ENCODE measurements at places on chromosomes 6 and 20.

- DNase-seq: no peak
Measured at GRCh38 chr20:36717657-36718056, 28.2 kb downstream of the NDRG3 start.

DNA sequence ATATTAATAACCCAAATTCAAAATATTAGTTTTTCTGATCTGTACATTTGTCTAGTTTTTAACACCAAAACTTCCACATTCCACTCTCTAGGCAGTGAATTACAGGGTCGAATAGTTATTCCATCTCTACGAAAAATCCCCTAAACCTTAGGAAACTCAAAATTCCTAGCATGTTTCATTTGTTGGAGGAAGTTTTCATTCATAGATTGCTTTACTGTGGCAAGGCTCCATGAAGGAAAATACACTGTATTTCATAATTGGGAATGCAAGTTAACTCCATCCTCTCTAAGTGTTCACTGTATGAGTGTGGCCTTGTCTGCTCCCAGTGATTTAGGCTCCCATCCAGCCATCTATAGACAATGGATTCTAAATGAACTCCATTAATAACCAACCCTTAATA, 296.1 kb downstream of the TENT5A start:
- DNase-seq: no peak

- DNase-seq: no peak
Measured at GRCh38 chr6:122059918-122060317, 339.5 kb upstream of the HSF2 start.

DNA sequence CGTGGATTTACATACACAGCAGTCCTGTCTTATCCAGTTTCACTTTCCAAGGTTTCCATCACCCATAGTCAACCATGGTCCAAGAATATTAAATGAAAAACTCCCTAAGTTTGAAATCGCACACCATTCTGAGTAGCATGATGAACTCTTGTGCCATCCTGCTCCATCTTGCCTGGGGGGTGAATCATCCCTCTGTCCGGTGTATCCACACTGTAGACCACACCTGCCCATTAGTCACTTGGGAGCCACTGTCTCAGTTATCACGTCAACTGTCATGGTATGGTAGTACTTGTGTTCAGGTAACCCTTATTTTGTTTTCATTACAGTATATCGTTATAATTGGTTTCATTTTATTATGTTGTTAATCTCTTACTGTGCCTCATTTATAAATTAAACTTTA, 38.5 kb downstream of the PTGIS start:
- DNase-seq: no peak

- DNase-seq: no peak
Measured at GRCh38 chr6:37507690-37508421, 8.2 kb upstream of the CCDC167 start.

DNA sequence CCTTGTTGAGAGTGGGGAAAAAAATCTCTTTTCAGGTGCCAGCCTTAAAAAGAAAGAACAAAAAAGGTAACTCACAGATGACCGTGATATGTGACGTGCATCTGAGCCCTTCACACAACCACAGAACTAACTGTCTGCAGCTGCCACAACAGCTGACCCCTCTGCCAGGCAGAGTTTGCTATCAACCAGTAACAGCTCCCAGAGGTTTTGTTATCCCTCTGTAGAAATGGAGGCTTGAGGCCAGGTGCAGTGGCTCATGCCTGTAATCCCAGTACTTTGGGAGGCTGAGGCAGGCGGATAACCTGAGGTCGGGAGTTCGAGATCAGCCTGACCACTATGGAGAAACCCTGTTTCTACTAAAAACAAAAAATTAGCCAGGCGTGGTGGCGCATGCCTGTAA, 42.8 kb downstream of the SLC52A3 start:
- DNase-seq: no peak

DNA sequence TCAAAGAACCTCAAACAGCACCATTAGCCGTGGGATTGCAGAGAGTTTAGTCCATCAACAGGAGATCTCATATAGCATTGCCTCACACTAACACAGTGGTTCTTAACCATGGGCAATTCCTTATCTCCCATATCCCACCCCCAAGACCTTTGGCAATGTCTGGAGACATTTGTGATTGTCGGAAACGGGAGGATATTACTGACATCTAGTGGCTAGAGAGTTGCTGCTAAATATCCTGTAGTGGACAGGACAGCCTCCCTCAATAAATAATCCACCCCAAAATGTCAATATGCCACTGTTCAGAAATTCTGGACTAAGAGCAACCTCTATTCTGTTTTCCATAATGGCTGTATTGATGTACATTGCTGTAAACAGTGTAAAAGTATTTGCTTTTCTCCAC, 210.1 kb upstream of the CCN2 start:
- DNase-seq: no peak

GRCh38 chr6:69958978-69959377, 92.6 kb downstream of the COL19A1 start:
- no peak for DNase-seq

DNA sequence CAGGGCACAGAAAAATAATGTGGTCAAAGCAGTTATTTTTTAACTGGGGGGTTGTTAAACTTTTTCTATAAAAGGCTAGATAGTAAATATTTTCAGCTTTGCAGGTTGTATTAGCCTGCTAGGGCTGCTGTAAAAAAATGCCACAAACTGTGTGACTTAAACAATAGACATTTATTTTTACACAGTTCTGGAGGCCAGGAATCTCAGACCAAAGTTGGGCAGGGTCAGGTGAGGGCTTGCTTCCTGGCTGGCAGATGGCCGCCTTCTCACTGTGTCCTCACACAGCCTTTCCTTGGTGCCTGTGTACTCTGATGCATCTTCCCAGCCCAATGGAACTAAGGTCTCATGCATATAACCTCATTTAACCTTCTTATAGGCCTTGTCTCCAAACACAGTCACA, 294.7 kb downstream of the PTPRT start:
- DNase-seq: no peak

DNA sequence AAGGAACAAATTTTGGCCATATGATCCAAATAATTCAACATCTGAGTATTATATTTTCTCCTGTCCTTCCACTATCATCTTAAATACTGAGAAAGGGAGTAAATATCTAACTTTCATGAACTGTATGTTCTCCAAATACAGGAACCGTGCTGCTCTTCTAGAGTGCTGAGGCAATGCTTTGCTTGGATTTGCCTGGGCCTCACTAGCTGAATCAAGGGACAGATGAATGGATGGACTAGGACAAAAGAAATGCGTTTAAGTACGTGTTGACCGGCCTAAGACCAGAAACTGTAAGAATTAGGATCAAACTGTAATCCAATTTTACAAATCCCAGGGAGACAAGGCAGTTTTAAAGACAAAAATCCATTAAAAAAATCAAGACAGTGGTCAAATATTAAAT, 362.4 kb upstream of the RUNX2 start:
- no peak for DNase-seq

DNA sequence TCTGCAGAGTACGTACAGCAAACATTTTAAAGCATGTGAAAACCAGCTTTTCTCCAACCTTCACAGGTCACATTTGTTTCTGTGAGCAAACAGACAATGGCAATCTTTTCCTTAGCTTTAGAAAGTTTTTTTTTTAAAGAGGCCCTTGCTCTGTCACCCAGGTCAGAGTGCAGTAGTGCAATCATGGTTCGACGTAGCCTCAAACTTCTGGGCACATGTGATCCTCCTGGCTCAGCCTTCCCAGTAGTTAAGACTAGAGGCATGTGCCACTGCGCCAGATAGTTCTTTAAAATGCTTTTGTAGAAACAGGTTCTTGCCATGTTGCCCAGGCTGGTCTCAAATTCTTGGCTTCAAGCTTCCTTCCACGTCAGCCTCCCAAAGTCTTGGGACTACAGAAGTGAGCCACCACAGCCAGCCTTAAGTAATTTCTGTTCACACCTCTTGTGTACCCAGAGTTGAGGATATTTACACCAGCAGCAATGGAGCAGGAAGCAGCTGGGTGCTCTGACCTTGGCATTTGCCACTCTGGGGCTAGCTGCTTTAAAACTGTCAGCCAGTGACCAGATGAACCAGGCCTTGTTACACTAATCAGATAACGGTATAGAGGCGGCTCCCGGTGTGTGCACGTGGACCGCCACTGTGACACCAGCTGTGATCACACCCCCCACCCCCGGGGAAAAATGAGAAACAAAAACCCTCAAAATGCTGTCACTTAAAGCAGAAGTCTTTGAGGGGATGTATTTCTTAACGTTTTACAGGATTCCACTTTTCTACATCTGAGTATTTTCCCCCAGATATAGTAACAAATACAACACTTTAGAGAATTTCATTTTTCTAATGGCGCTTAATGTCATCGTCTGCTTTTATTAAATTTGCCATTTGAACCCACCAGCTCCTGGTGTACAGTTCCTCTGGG, 71.3 kb downstream of the AKAP12 start:
- no peak for DNase-seq

- no peak for DNase-seq
Measured at GRCh38 chr6:68701159-68701558, 66.1 kb downstream of the ADGRB3 start.

DNA sequence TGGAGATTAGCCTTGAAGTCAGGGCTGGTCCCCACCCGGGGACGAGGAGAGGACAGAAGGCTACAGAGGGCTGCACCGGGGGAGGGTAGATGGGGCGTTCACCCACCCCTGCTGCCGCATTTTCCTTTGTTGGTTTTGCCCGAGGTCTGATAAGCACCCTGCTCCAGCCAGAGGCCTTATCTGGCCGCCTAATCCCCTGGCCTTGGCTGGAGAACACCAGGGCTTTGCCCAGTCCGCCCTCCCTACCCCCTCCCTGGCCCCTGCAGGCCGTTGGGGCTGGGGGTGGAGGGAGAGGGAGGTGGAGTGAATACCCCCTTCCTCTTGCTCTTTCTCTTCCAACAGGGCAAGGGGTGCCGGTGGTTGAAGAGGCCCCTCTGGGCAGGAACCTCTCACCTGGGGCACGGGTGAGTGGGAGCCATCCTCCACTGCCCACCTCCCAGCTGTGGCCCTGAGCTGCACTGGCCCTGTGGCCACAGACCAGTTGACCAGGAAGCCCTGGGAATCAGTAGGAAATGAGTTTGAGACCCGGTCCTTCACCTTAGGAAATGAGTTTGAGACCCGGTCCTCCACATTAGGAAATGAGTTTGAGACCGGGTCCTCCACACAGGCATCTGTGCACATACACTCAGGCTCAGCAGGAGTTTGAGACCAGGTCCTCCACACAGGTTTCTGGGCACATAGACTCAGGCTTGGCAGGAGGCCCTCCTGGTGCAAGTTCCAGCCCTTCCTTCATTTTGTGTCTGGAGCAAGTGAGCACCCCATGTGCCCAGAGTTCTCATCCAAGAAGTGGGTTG, 12.0 kb upstream of the GATA5 start:
- DNase-seq: no peak

DNA sequence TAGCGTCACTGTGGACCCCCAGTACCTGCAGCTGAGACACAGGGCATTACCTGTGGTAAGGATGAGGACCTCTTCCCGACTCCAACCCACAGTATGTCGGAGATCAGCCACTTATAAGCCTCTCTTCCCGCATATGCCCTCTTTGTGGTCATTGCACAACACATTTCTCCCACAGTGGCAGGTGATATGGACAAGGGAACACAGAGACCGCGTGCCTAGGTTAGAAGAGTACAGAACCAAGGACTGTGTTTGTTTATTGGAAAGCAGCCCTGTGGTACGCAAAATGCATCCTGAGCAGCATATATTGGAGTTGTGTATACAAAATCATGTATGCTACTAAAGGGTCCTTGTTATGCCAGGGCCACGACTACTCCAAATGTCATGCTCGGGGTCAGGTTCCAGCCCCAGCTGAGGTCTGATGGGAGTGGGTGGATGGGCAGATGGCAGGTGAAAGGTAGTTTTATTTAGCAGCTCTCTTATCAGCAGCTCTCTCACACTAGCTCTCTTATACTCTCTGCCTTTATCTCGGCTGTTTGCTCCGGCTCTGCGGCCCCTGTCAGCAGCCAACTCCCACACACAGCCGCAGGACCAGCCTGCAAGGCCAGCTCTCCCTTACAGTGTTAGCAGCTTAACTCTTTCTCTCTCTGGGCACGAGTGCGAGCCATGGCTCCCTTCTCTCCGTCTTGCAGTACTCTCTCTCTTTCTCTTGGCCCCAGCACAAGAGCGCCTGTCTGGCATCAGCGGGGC, 569.0 kb downstream of the KIF16B start:
- no peak for DNase-seq

DNA sequence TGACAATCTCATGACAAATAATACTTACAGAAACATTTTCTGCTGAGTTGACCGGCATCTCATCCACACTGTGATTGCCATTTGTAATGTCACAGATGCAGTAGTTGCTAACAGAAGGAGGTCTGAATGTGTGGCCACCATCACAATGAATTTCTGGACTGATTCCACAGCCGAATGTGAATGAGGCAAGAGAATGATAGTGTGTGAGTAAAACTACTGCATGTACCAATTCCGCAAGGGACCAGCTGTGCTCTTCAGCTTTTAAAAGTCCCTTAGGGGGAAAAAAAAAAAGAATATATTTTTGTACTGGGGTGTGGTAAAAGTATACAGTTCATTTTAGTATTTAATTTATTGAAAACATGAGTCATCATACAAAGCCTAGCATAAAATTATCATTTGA, 96.2 kb downstream of the SESN1 start:
- no peak for DNase-seq

GRCh38 chr6:4320860-4321259, 185.5 kb upstream of the ECI2 start:
- DNase-seq: no peak

DNA sequence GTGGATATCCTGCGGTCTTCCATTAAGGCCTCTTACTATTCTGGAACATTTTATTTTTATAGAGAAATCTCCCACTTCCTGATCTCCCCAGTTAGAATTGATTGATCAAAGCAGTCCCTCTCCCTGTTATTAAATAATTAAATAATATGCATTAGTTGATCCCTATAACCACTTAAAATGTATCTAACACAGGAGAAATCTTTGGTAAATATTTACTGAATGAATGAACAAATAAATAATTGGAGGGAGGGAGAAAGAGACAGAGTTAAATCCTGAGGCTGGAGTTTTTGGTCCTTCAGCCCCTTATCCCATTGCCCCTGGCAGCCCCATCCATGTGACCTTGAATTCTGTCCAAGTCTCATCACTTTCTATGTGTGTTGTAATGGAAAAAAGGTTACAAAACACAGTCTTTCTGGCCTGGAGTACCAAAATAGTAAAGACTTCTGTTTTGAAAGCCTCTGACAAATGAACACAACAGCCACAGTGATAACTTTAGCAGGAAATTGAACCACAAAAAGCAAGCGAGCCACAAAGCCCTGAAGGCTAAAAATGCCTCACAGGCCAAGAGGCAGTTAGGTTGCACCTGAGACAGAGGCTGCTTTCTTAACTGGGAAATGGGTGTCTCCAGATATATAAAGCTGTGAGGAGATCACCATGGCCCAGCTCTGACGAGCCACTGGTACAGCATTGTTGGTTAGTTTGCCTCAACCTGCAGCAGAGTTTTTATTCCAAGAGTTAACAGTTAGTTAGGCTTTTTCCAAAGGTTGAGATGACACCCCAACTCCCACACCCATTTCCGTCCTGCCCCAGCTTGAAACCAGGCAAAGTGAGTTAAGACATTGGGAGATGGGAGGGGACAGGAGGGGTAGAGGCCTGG, 11.3 kb downstream of the NT5E start:
- DNase-seq: no peak

GRCh38 chr6:40394381-40394780, 192.8 kb downstream of the LRFN2 start:
- no peak for DNase-seq

- DNase-seq: no peak
Measured at GRCh38 chr6:710601-711571, 17.9 kb upstream of the EXOC2 start.
